Muscle of back (tissue), 13 donors: ENCODE measurements at places on chromosomes 5 and 9. TPM values are rescaled to one million over a fixed set of nuclear protein-coding genes. Genes with fewer than 3 reads are reported as not detected.

DNA sequence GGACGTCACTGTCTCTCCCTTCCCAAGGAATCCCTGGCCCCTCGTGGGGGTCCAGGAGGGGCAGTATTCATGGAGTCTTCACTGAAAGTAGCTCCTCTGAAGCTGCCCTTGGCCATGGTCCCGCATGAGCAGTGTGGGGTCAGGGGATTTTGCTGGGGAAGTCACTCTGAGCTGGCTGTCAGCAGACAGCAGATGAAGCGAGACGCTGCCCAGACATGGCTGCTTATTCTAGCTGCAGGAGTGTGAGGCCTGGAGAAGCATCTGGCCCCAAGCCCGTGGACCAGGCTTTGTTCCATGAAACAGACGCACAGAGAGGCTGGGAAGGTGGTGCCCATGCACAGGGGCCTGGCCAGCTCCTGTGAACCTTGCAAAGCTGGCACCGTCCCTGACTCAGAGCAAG, 21.5 kb upstream of the ASS1 start:
- DNase-seq: peak; percentile 69

CCL28 gene
- 0.13 TPM for polyA plus RNA-seq

- DNase-seq: no peak
Observed at GRCh38 chr5:74978345-74978744, 74.0 kb downstream of the GCNT4 start.

- no peak for DNase-seq
Observed at GRCh38 chr9:102514541-102514940, 480.6 kb upstream of the CYLC2 start.

PCDHB12 gene
- 2.4 TPM for polyA plus RNA-seq

SLC22A4 gene
- 2.9 TPM for polyA plus RNA-seq

DNA sequence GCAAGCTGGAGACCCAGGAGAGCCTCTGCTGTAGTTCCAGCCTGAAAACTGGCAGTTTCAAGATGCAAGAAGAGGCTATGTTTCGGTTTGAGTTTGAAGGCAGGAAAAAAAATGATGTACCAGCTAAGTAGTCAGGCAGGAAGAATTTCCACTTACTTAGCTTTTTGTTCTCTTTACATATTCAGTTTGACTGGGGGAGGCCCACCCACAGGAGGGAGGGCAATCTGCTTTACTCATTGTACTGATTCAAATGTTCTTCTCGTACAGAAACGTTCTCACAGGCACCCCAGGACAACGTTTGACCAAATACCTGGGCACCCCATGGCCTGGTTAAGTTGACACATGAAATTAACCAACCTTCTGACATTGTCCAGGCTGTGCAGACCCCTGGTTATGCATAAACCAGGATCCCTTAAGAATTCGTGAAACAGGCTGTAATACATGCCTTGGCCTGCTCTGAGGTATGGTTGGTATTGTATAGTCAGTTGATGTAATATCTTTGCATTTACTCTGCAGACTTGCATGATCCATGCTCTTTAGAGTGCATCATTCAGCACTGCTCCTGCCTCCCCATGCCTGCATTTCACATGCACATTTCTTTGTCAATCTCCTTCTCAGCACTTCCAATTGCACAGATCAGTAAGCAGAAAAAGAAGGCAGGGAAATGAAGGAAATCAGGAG, 687.1 kb downstream of the TAF11L14 start:
- DNase-seq: no peak

GRCh38 chr5:38807570-38808483, 38.0 kb upstream of the OSMR start:
- DNase-seq: peak; percentile 76

GRCh38 chr9:84898188-84898587, 228.7 kb downstream of the NTRK2 start:
- DNase-seq: no peak

- no peak for DNase-seq
Observed at GRCh38 chr9:136928591-136928990, 15.9 kb downstream of the FBXW5 start.

DNA sequence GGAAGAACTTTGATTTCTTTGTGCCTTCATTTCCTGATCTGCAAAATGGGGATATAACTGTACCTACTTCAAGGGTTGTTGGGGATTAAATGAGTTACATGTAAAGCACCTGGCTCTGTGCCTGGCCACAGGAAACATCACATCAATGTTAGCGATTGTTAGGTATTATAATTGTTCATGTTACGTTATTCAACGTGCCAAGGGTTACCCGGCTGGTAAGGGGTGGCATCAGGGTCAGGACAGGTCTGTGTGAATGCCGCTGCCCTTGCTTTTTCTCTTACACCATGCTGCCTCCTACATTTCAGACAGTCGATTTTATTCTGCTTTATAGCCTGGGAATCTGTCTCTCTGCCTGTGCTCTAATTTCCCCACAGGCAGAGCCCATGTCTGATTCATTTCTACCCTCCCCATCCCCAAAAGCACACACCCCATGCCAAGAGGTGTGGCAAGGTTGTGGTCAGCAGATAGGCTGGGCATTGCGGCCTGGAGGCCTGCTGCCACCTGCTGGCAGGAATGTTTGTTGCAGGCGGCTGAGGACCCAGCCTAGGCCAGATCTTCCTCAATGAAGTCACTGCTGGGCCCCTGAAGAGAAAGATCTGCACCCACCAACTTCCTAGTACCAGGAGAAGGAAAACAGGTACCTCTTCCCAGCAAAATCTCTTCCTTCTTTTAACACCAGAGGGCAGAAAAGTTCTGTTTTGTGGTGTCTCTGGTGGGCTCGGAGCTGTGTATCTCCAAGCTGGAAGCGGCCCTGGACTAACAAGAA, 5.3 kb downstream of the ANKS6 start:
- peak; percentile 82 for DNase-seq

SH3RF2 gene
- 3.5 TPM for polyA plus RNA-seq

DNA sequence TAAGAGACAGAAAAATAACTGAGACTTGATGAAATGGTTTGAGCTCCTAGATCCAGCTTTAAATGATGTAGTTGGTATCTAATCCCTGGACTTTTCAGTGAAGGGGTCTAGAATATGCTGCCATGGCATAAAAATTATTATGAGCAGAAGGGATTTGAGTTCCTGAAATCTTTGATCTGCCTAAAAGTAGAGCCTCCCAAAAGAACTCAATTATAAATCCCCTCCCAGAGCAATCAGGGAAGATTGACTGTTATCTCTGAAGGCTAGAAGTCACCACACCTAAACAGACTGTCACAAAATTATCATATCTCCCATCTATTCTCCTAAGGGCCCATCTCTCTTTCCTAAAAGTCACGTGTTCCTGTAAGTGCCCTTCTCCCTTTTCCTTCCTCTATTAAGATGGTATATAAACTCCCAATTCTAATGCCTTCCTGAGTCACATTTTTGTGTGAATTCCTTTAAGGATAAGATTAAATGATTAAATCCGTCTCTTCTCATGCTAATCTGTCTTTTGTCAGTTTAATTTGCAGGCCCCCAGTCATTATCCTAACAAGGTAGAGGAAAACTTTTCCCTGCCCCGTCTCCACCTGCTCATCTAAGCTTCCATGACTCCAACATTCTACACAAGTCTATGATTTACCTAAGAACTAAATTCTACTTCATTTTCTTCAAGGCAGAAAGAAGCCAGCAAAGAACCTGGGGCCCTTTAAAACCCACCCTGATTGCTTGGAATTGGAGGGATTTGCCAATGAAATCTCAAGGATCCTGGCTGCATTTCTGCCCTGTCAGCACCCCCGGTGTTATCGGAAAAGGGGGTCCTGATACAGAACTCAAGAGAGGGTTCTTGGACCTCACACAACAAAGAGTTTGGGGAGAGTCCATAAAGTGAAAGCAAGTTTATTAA, 47.1 kb upstream of the PWWP2A start:
- no peak for DNase-seq

GRCh38 chr5:53201746-53202145, 92.2 kb upstream of the MOCS2 start:
- no peak for DNase-seq

GRCh38 chr5:112121258-112121657, 297.8 kb downstream of the EPB41L4A start:
- peak; percentile 56 for DNase-seq

ENHO gene
- 5.2 TPM for polyA plus RNA-seq

GRCh38 chr5:76718880-76719279, 3.0 kb downstream of the F2R start:
- no peak for DNase-seq

NRARP gene
- 3.0 TPM for polyA plus RNA-seq

GRCh38 chr9:134206311-134207300, 42.2 kb upstream of the RNU6ATAC start:
- DNase-seq: no peak

DNA sequence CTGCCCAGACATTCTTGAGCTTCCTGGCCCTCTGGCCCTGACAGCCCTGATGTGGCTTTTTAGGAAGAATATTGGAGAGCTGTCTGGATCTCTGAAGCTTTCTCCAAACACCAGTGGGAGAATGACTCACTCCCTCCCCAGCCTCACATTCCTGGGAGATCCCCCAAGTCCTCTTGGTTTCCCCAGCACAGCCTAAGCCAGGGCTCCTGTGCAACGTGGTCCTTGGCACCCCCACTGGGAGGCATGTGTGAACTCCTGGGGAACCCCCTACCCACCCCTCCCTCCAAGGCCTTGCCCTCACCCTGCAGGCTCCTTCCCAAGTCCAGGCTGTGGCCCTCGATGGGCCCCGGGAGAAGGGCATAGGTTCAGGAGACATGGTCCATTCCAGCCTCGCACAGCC, 12.7 kb downstream of the GLIPR2 start:
- no peak for DNase-seq

DNA sequence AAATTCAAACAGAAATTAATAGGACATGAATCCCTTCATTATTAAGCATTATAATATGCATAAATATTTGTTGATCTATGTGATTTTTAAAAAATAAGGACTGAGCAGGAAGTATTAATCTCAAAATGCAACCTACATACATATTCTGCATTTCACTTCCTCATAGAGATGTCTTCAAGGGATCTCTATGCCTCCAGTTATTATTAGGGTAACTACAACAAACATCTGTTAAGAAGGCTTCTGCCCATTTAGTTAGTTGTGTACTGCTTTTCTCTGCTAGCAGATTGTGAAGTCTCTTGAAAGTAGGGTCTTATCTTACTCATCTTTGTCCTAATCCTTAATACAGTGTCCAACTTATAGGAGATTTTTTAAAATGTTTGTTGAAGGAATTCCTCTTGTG, 414.1 kb downstream of the ACTL7B start:
- DNase-seq: no peak

- DNase-seq: no peak
Observed at GRCh38 chr5:73018892-73019291, 63.1 kb downstream of the FCHO2 start.

DNA sequence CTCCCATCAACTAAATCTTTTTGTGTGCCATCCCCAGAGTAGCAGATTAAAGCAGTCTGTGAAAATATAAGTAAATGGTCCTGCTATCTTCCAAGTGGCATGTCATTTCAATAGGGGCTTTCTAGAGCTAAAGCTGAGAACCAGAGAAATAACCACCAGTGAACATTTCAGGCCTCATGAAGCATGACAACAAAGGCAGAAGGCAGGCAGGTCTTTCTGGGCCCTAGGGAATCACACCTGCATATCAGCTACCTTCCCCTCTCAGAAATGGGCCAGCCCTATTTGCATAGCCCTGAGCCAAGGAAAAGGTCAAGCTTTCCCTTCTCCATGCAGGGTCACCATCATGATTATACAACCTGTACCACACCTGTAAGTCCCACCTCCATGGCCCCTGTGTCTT, 205.3 kb downstream of the DEPDC1B start:
- no peak for DNase-seq

IFNA2 gene
- not detected for polyA plus RNA-seq

PTBP3 gene
- polyA plus RNA-seq: 21.3 TPM

DNA sequence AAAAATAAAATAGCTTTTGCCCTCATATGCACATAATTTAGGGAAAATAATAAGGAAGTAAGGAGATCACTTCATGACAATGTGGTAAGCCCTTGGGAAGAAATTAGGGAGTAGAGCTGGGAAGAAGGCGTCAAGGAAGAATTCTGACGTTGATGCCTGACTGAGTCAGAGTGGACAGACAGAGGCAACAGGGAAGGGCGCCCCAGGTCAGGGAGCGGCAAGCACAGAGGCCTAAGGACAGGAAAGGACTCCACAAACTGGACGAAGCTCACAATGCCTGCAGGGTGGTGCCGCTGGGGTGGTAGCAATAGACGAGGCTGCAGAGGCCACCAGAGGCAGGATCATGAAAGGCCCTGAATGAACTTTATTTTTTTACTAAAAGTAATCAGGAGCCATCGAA, 7.6 kb downstream of the DRD1 start:
- no peak for DNase-seq

DNA sequence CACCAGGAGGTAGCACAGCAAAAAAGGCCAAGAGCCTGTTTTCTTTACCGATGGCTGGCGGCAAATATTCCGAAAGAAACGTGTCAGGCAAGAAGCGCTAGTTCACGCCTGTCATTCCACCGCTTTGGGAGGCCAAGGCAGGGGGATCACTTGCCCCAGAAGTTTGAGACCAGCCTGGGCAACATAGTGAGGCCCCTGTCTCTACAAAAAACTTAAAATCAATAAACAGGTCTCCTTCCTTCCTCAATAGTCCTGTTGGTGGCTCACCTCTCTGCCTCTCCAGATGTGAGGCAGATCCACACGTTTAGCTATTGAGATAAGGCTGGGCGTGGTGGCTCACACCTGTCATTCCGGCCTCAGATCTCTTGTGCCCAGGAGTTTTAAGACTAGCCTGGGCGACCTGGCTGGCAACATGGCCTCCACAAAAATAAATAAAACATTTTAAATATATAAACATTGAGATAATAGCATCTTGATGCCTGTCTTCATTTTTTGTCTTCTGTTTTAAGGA, 1.3 kb upstream of the TMEM250 start:
- DNase-seq: no peak

DNA sequence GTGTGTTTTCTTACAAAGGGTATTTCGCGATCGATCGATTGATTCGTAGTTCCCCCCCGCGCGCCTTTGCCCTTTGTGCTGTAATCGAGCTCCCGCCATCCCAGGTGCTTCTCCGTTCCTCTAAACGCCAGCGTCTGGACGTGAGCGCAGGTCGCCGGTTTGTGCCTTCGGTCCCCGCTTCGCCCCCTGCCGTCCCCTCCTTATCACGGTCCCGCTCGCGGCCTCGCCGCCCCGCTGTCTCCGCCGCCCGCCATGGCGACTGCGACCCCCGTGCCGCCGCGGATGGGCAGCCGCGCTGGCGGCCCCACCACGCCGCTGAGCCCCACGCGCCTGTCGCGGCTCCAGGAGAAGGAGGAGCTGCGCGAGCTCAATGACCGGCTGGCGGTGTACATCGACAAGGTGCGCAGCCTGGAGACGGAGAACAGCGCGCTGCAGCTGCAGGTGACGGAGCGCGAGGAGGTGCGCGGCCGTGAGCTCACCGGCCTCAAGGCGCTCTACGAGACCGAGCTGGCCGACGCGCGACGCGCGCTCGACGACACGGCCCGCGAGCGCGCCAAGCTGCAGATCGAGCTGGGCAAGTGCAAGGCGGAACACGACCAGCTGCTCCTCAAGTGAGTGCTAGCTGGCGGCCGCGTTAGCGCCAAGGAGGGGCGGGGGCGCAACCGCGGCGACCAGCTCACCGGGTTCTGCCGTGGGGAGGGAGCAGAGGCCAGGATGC, 480 bp downstream of the LMNB1 start:
- DNase-seq: peak; percentile 42
